ENCODE measurements at places on chromosomes 7 and 10.

DNA sequence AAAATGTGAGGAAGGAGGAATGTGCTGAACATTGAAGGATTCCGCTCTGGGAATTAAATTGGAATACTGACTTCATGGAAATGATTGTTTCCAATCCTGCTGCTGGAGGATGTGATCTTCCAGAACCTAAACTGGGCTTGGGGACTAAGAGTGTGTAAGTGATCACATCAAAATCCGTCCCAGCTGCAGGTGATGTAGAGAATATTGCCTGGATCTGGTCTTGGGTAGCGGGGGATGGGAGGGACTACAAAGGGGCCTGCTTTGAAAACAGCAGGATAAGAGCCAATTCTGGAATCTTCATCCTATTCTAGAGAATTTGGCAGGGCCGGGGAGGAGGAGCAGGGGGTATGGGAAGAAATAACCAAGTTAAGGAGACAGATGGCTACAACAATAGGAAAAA, 552.2 kb upstream of the FZD8 start:
- DNase-seq, result no peak

DNA sequence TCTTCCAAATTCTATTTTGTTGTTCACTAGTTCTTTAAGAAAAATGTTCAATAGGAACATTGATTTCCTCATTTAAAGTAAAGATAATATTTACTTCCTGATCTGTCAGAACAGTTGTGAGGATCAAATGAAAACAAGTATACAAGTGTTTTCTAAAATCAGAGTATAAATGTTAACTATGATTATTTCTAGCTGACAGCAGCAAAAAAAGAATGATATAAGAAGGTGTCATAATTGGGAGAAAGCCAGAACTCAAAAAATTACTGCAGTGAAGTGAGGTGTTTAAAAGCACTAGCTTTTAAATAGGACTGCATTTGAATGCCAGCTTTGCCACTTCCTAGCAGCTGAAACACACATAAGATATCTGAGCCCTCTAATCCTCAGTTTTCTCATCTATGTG, 283.3 kb downstream of the RNLS start:
- no peak for DNase-seq

GRCh38 chr7:133853706-133854276, 273.3 kb upstream of the LRGUK start:
- no peak for DNase-seq

DNA sequence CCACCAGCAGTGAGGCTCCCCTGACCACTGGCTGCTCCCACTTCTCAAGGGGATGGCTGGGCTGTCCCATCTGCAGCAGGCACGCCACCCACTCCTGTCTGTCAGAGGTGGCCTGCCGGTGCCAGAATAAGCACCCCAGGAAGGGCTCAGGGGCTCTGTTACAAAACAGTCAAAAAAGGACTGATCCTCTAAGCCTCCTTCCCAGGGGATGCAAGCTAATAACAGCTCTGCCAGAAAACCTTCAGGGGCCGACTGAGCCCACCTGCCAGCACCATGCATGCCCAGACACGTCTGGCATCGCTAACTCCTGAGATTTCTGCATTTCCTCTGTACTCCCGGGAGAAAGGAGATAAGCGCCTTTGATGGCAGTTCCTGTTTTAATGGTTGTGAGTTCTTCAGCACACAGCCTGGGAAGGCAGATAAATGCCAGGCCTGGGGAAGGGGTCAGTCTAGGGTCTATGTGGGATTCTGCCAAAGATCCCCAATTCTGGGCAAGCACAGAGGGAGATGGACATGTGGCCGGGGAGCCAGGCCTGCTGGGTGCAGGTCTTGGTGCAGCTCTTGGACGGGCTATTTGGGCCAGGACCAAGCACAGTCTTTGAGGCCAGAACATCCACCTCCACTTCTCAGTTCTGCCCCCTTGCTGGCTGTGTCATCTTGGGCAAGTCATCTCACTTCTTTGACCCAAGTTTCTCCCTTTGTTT, 128.4 kb downstream of the ARHGAP22 start:
- DNase-seq, result no peak

- no peak for DNase-seq
These were observed 19.7 kb downstream of the AQP1 start for GRCh38 chr7:30931161-30931928.

DNA sequence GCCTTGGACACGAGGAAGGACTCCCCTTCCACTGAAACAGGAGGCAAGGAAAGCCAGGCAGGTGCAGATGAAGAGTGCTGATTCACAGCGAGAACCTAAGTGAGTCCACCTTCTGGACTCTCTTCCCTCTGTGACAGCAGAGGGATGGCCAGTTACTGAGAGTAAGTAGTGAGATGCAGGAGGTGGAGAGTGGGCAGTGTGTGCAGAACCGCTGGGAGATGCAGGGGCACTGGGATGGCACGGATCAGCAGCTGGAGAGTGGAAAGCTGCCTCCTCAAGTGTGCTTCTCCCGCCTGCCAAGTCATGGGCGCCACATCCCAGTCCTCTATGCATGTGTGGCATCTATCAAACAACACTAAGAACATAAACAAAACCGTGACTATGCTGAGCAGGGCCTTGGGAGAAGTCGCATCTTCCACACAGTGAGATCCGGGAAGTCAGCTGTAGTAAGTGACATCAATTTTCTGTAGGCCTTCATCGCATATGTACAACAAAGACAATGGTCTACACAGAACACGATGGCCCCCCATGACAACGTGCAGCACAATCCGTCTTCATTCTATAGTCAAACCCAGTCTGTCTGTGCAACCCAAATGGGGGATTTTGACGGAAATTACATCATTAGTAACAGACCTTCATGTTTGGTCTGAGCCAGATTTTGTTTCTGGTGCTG, 217.4 kb upstream of the KLF14 start:
- no peak for DNase-seq

GRCh38 chr10:131173484-131174210, 137.9 kb downstream of the TCERG1L start:
- no peak for DNase-seq

DNA sequence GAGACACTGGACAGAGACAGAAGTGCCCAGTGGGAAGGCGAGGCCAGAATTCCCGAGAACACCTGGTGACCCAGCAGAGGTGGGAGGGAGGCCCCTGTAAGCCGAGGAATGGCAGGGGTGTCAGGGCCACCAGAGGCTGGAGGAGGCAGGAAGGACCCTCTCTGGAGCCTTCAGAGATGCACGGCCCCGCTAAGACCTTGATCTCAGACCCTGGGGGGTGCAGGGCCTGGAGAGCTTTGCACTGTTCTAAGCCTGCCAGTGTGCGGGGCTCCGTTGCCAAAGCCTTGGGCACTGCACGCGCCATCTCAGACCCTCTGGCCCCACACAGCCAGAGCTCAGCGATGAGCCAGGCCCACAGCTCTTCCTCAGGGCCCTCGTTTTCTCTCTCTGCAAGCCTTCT, 557.1 kb downstream of the PTPRN2 start:
- DNase-seq, result no peak

- no peak for DNase-seq
These were observed 140.7 kb upstream of the ANKRD1 start for GRCh38 chr10:91061608-91062007.

- DNase-seq, result no peak
These were observed 306.2 kb upstream of the MKI67 start for GRCh38 chr10:128432423-128432822.

- DNase-seq, result no peak
These were observed 381.1 kb upstream of the ZMIZ1 start for GRCh38 chr10:78687626-78688025.

- peak; percentile 56 for DNase-seq
These were observed 628 bp downstream of the PARP12 start for GRCh38 chr7:140062118-140062527.

DNA sequence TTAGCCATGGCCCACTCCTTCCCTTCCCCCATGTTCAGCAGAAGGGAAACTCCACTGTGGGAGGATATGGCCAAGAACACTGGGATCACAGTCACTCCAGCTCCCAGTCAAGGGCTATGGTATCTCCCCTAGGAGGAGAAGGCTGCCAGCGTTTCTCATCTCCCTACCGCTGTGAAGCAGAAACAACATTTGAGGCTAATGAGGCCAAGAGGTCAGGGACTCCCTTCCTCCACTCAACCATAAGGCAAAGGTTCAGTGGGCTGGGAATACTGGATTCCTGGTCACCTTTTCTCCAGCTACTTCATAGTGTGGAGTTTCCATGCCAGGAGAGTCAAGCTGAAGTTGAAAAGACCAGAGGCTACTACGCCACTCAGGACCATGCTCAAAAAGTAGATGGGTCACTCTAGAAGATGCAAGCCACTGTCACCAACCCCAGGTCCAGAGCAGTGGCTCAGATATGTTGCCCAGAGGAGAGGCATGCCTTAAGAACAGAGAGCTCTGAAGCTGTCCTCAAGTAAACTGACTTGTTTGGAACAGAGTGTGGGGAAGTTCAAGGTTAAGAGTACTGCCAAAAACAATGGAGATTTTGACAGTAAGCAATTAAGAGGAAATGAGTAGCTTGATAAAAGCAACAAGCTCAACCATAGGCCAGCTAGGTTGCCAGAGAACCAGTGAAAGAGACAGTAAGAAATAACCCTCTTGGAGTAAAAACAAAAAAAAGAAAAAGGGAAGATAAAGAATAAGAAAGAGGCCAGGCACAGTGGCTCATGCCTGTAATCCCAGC, 3.8 kb upstream of the TMEM140 start:
- DNase-seq, result no peak

DNA sequence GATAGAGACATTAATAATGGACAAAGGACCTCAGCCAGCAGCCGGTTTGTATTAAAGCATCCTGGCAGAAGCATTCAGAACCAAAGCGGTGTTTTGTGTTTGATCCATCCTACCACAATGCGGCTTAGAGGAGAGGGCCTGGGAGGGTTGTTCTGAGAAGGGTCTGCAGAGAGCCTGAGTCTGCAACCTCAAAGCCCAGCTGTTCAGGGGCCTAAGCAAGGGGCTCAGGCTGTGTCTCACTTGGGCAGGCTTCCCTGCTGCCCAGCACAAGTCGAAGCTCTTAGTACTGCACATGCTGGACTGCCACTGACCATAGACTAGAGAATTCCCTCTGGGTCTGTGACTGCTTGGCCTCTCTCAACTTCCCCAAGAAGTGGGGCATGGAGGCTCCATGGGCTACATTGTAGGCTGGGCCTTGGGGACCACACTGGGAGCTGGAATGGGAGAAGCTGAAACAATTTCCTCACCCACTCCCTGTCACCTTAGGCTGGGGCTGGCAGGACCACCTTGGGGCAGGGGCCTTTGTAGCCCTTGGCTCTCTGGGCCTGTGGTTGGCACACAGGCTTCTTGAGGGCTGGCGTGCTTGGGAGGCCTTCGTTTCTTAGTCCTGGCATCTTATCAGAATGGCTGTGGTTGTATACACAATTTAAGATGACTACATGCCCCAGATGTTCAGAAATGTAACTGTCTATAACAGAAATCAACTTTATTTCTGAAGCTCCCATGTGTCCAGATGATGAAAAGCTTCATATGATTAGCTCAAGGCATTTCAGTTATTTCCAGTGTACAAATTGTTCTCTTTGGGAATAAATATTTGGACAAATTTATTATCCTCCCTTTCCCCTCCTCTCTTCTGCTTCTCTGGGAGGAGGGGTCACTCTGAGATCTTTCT, 44.5 kb downstream of the LRRC18 start:
- DNase-seq, result no peak

GRCh38 chr7:44385434-44386138, 60.2 kb upstream of the CAMK2B start:
- no peak for DNase-seq

DNA sequence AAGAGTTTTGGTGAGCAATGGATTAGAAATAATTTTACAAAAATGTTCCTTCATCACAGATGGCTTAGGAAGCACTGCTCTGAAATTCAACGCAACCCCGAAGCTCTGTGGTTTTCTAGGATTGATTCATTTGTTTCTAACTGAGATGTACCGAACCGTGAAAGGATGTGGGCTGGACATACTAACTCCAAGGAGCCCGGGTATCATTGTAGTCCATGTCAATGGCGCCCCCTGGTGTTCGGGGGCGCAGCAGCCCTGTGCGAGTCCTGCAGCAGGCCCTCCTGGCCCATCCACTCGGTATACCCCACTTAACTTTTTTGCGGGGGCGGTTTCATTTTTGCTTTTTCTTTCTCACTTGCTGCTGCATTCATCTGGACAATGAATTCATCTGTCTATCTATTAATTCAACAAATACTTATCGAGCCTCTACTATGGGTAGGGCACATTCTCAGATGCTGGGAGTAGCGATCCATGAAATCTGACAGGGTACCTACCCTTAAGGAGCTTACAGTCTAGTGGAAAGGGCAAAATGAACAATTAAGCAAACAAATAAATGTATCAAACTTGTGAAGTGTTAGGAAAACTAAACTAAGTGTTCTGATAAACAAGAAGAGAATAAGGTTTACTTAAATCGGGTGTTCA, 25.2 kb upstream of the ITPRID1 start:
- DNase-seq, result peak; percentile 3

DNA sequence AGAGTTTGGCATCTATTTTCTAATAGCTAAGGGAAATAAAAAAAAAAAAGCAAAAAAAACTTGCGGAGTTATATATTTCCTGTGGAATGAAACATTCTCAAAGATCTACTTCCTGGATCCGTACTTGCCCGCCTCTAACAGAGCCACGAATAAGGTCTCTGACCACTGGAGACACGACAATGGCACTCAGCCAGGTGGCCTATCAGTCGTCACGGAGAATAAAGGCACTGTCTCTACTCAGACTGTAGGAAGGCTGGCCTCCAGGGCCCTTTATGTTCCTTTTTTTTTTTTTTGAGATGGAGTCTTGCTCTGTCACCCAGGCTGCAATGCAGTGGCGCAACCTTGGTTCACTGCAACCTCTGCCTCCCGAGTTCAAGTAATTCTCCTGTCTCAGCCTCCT, 58.7 kb downstream of the RGS10 start:
- no peak for DNase-seq

- DNase-seq, result no peak
These were observed 634.2 kb upstream of the AUTS2 start for GRCh38 chr7:68964060-68964459.

DNA sequence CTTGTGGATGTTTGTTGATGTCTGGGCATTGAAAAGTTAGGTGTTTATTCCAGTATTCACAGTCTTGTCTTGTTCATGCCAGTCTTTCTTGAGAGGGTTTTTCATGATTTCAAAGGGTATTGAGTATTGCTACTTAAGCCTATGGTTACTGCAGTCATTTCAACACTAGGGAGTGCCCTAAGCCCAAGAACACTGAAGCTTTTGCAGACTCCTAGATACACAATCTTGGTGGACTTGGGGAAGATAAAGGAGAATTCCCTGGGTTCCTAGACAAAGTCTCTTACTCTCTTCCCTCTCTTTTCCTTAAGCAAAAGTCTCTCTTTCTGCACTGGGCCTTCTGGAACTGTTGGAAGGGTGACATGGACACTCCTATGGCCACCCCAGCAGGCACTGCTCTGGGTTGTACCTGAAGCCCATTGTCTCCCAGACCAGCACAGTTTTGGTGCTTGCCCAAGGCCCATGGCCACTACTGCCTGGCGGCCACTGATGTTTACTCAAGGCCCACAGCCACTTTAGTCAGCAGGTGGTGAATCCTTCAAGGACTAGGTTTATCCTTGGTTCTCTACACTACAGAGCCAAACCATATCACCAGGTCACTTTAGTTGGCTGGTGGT, 24.9 kb downstream of the SAMD9 start:
- no peak for DNase-seq

- DNase-seq, result no peak
These were observed 101.7 kb upstream of the ZNF438 start for GRCh38 chr10:31133251-31133791.

- no peak for DNase-seq
These were observed 19.2 kb downstream of the SLC18A2 start for GRCh38 chr10:117260084-117260483.
